ENCODE measurements at places on chromosomes 13 and 19.

DNA sequence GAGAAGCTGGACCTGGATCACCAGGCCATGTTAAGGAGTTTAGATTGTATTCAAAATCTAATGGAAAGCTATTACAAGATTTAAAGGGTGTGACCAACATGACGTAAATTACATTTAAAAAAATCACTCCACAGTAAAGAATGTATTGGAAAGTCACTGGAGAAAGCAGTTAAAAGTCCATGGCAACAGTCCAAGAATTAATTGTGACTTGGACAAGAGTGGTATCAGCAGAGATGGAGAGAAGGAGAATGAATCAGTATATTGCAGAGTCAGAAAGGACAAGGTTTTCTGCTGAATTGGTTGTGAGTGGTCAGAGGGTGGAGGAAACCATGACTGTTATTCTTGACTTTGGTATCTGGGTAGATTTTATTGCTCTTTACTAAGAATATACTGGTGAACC is 535.1 kb upstream of the SLITRK1 start:
- no peak for DNase-seq

DNA sequence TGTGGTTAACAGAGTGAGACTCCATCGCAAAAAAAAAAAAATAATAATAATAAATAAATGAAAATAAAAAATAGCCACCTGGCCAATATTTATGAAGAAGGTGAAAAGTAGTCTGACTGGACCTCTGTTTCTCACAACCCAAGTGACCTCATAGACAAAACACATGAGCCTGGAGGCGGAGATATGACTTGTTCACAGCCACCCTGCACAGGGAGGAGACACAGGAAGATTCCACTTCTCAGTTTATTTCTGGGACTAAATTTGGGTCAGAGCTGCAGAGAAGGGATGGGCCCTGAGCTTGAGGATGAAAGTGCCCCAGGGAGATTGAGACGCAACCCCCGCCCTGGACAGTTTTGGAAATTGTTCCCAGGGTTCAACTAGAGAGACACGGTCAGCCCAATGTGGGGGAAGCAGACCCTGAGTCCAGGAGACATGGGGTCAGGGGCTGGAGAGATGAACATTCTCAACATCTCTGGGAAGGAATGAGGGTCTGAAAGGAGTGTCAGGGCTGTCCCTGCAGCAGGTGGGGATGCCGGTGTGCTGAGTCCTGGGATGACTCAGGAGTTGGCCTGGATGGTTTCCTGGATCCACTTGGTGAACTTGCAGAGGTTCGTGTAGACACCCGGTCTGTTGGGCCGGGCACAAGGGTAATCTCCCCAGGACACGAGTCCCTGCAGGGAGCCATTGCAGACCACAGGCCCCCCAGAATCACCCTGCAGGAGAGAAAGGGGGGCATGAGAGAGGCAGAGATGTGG is 9.6 kb downstream of the KLK5 start:
- no peak for DNase-seq

DNA sequence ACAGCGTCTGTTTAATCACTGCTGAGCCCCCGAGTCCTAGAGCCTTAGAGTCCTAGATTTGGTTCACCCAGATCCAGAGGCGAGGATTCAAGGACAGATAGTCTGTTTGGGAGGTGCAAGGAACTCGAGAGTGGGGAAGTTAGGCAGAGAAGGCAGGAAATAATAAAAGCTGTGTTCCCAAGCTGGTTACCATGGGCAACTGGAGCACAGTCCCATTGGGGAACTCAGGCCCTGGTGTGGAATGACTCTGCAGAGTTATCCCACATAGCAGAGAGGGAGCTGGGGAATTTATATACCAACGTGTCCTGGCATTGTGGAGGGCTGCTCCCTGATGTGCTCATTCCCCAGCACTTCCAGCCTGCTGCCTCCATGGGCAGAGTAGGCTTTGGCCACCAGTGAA is 9.7 kb downstream of the IGSF23 start:
- DNase-seq, result no peak

GRCh38 chr19:51079481-51080110 is 3.1 kb downstream of the KLK14 start:
- no peak for DNase-seq

GRCh38 chr13:76829572-76830327 is 56.5 kb downstream of the KCTD12 start:
- no peak for DNase-seq

DNA sequence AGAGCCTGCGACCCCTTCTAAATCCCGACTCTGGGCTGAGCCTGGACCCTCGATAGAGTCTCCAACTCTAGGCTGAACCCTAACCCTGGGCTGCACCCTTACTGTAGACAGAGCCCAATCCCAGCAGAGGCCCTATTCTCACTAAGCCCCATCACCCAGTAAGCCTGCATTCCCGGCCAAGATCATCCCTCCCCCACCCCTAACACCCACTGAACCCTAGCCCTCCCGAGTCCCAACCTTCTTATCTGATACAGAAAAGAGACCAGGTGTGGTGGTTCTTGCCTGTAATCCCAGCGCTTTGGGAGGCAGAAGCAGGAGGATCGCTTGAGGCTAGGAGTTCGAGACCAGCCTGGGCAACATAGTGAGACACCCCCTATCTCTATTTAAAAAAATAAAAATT is 2.6 kb upstream of the TNFAIP8L1 start:
- DNase-seq, result no peak

Data from activated CD4-positive, alpha-beta T cell treated with anti-CD3 and anti-CD28 coated beads, Interleukin-2, Interleukin-6, amounts not matched to agents 100 ng/mL and 50 ng/mL, durations not matched to agents 16 hours and 8 hours (primary cell).